ENCODE measurements at places on chromosomes 3 and 15.

DNA sequence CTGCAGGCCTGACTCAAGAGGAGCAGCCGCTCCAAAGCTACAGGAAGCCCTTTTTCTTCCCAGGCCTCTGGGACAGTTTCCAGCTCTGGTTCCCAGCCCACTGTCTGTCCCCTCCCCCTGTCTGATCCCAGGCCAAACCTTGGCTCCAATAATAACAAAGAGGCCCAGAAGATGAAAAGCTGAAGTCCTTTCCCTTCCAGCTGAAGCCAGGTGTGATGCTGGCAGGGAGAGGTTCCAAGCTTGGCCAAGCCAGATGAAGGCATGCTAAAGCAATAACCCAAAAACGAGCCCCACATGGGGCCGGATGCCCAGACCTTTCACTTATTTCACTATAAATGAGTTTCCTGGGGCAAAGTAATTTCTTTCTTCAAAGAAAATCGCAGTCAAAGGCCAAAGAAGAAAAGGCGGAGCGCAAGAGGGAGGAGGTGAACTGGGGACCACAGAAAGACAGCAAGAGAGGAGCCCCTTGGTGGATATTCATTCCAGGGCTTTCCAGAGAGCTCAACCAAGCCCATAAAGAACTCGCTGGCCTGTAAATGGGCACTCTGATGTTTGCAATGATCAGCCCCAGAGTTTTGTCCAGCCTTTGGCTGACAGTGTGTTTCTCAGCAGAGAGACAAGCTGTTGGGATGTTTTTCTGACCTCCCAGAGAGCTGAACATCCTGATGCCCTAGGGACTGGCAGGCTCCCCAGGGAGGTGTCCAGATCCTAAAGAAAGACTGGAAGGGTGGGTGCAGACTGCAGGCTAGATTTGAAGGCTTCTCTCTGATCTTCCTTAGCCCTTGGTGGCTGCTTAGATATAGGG is 157.6 kb downstream of the UACA start:
- no peak for DNase-seq

DNA sequence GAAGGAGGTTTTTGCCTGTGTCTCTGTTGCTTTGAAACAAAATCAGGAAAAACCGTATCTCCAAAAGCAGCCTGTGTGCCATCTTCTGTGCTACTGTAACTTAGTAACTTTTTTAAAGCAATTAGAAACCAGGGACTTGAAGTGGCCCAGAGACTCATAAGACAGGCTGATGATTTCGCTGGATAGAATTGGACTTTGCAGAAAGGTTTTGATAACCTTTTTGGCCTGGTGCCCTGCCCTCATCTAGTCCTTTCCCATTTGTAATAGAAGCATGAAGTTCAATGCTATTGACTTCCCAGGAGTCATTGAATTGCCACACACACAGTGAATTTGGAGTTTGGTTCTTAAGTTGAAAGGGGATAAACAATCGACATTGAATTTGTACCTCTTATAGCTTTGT is 157.2 kb downstream of the PTPRG start:
- no peak for DNase-seq

DNA sequence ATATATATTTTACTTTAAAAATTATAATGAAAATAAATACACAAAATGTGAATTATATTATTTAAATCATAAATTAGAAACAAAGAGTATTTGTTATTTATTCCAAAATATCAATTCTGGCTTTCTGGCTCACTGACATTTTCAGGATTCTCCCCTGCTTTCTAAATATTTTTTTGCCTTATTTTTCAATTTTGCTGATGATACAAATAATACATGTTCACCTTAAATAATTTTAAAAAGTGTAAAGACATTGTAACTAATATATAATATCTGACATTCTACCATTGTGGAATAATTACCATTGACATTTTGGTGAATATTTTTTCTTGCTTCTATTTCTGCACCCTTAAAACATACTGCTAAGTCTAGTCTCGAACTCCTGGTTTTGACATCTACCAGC is 325.9 kb upstream of the CBLB start:
- no peak for DNase-seq

DNA sequence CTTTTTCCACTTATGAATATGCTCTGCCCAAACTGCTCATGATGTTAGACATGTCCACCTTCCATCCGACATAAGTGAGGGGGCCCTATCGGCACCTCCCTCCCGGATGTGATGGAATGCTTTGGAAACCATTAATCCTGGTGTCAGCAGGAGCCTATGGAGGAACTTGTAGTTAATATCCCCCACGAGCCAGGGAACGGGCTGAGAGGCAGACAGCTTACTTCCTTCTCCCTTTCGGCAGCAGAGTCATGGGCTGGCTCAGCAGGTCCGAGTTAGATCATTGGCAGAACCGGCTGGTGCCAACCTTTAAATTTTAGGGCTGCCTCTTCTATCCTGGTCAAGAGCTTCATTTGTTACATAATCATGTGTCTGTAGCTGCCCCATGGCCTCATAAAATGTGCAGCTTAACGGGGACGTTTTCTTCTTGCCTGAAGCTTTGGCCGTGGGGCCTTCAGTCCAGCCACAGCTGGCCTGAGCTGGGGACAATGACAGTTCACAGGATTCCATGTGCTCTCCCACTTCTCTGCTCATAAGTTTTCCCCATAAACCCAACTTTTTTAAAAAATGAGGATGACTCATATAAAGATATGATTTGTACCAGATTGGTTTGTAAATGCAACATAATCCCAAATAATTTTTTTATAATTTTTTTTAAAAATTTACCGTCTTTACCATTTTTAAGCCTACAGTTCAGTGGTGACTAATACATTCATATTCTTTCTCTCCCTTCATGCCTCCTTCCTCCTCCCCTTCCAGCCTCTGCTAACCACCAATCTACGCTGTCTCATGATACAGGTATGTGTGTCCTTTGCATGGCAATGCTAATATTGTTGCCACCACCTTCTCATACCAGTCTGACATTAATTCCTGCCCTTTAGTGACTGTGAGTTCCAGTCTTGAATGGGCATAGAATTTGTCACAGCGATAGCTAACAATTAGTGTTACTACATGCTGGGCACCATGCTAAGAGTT is 62.2 kb upstream of the RGMA start:
- DNase-seq = peak; percentile 8

- DNase-seq = no peak
Measured at GRCh38 chr15:100994597-100995446, 75.7 kb downstream of the LRRK1 start.

DNA sequence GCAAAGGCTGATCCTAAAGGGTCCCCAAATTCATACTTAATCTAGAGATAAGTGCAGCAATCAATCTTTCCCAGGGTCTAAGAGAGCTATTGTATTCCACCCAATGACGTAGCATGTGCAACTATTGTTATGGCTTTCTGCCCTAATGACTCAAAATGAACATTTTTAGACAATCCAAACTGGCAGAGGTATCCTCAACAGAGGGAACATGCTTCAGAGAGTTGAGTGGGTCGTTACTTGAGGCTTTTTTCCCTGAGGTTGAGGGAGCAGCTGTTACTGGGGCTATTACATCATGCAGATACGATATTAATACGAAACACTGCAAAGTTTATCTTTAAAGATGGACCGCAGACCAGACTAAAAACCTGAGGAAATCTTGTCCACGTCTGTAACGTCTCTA is 278.3 kb upstream of the WNT5A start:
- DNase-seq = no peak

DNA sequence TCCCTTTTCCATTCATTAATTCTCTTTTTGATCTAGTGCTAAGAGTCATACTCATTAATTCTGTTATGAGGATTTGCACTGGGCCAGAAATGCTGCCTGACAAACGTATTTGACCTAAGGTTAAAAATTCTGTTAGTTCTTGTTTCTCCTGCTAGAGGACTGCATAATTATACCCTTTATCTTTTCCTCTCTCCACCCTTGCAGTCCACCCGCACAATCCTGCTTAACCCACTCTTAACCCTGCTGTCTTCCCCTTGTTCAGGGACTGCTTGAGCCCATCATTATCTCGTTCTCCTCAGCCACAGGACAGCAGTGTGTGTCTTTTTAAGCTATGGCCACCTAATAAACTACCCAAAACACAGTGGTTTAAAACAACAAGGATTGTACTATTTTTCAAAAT is 31.1 kb upstream of the DYNC1LI1 start:
- DNase-seq = peak; percentile 23

DNA sequence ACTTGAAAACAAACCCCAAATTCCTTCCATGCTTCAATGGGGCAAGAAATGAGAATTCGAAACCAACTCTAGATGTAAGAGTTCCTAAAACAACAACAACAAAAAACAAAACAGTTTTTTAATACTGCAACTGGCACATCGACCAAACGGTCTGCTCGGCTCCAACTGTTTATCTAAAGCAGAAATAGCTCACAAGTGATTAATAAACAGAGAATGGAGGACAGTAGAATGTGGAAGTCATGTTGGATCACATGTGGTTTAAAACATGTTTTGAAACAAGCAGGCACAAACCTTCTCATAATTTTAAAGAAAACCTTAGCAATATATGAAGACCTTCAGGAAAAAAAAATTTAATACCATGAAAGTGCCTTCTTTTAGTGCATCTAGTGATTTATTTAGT is 55.1 kb downstream of the SETMAR start:
- DNase-seq = no peak

GRCh38 chr3:160810362-160811236 is 54.6 kb downstream of the PPM1L start:
- DNase-seq = no peak

DNA sequence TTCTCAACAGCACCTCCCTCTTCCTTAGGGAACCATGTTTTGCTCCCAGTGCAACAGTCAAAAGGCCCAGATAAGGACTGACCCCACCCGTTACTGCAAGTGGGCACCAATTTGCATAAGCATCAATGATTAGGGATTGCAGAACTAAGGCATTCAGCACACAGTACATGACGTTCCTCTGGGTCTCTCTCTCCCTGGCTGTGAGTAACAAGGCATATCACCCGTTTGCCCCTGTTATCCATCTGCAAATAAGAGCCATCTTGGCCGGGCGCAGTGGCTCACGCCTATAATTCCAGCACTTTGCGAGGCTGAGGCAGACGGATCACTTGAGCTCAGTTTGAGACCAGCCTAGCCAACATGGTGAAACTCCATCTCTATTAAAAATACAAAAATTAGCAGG is 18.8 kb downstream of the MAGI1 start:
- DNase-seq = no peak

DNA sequence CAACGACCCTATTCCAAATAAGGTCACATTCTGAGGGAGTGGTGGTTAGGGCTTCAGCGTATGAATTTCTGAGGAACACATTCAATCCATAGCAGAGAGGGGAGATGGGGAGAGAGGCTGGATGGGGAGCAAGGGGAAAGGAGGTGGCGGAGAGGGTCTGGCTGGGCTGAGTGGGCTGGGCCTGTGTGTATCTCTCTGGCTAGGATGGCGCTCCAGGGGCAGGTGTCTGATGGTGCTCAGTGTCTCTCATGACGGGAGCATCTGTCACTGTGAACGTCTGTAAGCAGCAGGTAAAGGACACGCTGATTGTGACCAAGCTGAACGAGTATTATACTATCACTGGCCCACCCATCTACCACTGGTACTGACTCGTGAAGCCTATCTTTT is 159.6 kb downstream of the XXYLT1 start:
- DNase-seq = peak; percentile 37

- DNase-seq = peak; percentile 19
Measured at GRCh38 chr3:98980915-98981596, 79.6 kb upstream of the DCBLD2 start.

- no peak for DNase-seq
Measured at GRCh38 chr3:84893211-84893610, 65.6 kb upstream of the CADM2 start.

DNA sequence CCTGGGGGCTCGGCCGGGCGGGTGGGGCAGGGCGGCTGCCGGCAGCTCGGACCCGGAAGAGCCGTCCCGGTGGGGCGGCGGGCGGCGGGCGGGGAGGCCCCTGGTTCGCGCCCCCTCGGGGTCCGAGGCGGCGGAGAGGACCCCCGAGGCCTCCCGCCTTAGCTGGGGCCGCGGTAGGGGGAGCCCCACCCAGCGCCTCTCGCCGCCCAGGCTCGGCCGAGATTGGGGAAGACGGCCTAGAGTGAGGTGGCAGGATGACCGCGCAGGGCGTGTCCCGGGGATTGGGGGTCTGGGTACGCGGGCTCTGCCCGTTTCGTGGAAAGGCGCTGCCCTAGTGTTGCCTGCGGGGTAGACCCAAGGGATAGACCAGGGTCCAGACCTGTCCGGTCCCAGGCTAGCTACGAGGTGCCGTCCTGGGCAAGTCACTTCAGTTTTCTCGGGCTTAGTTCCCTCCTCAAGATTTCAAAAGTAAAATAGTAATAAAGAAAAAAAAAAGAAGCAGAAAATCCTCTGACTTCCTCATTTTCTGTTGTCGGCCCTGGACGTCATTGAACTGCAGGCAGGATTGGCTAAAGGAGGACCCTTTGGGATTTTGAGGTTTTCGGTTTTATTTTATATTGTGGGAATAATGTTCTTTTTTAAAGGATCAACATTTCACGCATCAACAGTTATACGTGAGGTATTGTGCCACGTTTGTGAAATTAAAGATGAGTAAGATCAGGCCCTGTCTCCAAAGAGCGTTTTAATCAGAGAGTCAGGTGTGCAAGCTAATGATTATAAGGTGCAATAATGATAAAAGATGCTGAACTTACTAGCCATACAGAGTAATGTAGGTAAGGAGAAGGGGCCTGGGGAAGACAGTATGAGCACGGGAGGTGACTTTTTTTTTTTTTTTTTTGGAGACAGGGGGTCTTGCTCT is 679 bp downstream of the IQGAP1 start:
- peak; percentile 87 for DNase-seq

- peak; percentile 14 for DNase-seq
Measured at GRCh38 chr3:136249593-136249992, 547 bp upstream of the PCCB start.

DNA sequence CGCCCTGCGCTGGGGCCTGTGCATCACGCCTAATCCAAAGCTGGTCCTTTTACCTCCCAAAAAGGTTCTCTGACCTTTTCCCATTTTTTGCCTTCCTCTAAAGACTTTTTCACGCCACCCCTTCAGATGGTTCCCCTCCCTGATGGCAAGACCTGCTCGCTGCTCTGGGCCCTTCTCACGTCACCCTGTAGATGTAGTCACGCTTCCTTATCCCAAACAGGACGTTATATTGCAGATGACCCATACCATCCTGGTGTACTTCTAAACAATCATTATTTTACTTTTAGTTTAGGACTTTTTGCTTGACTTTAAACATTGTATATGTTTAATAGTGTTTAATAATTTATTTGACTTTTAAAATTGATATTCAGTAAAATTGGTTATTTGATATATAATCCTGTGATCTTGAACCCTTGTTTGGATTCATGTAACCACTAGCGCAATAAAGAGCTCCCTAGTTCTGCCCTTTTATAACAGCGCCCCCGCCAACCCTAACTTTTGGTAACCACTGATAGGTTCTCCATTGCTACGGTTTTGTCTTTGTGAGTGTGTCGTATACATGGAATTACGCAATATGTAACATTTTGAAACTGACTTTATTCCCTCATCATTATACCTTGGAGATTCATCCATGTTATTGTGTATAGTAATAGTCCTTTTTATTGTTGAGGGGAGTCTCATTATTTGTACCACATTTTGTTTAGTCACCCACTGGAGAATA is 159.0 kb upstream of the CHRNA7 start:
- DNase-seq = peak; percentile 15

- no peak for DNase-seq
Measured at GRCh38 chr3:194294199-194294894, 56.8 kb downstream of the CPN2 start.

Measured in hematopoietic multipotent progenitor cell treated with erythropoietin and hydrocortisone succinate and interleukin-3 and kit ligand, for 4 days (in vitro differentiated cells).